ENCODE measurements at places on chromosomes 16 and 17. TPM values are rescaled to one million over a fixed set of nuclear protein-coding genes. Genes with fewer than 3 reads are reported as not detected.

The NT5M gene
- 8.5 TPM for total RNA-seq

GRCh38 chr17:6589266-6589946 is 33.1 kb upstream of the PITPNM3 start:
- H3K4me1 ChIP-seq, result no peaks in the 10 kb centered on the region
- no peak for DNase-seq
- H3K4me3 ChIP-seq, result no peak overlapping the region
- no peak overlapping the region for H3K27ac ChIP-seq

DNA sequence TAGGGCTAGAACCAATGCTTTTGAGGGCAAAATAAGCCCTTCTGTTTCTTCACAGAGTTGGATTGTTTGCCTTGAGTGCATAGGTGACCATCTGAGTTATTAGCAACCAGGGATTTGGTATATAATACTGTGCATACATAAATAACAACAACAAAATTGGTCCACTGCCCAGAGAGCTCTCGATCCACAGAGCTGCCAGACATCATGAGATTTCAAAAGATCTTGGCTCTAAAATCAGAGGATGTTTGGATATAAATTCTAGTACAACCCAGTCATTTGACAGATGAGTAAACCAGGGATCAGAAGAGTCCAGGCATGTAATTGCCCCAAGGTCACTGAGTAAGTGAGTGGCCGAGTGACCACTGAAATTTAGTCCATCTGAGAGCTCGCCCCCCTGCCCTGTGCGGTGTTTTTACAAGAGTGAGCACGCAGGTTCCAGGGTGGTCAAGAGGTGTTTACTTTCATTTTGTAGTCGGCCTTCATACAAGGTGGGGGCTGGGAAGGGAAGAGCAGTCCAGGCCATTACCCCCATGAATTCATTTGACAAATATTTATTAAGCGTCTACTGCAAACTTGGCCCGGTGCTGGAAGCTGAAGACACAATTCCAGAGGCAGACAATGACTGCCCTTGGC is 1.8 kb upstream of the MT2A start:
- H3K4me3 ChIP-seq, result no peak overlapping the region
- no peaks in the 10 kb centered on the region for H3K27me3 ChIP-seq
- DNase-seq, result no peak
- peaks cover 46% of the 10 kb centered on the region for H3K4me1 ChIP-seq
- H3K27ac ChIP-seq, result peak overlapping the region; percentile 67

DNA sequence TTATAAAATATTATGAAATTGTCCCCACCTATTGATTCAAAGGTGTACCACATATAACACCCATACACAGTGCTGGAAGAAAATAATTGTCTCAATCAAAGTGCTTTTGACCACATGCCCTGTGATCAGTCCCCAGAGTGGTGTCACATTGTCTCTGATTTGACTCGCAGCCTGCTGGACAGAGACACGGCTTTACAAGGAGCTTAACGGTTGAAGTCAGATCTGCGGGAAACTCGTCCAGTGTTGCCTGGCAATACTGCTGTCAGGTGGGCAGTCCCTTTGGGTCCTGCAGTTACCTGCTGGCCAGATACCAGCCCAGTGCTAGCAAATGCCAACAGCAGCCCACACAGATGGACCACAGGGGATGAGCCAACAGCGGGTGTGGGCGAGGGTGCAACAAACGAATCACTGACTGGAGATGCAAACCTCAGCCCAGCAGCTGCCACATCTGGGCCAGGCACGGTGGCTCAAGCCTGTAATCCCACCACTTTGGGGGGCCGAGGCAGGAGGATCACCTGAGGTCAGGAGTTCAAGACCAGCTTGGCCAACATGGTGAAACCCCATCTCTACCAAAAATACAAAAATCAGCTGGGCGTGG is 26.2 kb upstream of the SSTR2 start:
- peaks cover 11% of the 10 kb centered on the region for H3K4me1 ChIP-seq
- H3K27ac ChIP-seq, result no peak overlapping the region
- H3K27me3 ChIP-seq, result peaks cover 4% of the 10 kb centered on the region
- H3K4me3 ChIP-seq, result no peak overlapping the region
- DNase-seq, result no peak

The ASGR1 gene
- total RNA-seq, result 1.2 TPM

The ENDOV gene
- 16.1 TPM for total RNA-seq

The DRC3 gene
- total RNA-seq, result 0.52 TPM

The KRTAP4-1 gene
- total RNA-seq, result not detected

- DNase-seq, result no peak
- peaks cover 2% of the 10 kb centered on the region for H3K4me1 ChIP-seq
- no peaks in the 10 kb centered on the region for H3K27me3 ChIP-seq
- no peak overlapping the region for H3K27ac ChIP-seq
- no peaks in the 10 kb centered on the region for H3K36me3 ChIP-seq
These were observed 471.8 kb downstream of the MAF start for GRCh38 chr16:79128706-79129105.

The TM4SF5 gene
- total RNA-seq, result not detected

DNA sequence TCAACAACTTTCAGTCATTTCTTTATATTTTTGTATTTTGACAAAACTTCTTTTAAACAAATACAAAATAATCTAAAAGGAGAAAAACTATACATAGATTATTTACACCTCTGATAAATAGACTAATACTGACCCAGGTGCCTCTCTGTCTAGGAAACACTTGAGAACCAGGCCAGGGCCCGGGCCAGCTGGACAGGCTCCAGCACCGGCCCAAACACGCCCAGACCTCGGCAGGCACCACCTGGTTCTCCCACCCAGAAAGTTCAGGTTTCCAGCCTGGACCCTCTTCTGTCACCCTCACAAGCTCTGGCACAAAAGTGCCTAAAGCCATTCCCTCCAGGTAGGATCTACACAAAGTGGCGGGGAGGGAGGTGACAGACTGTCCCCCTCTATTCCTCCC is 97.0 kb upstream of the DNAH17 start:
- no peaks in the 10 kb centered on the region for H3K27me3 ChIP-seq
- H3K4me3 ChIP-seq, result no peak overlapping the region
- peaks cover 46% of the 10 kb centered on the region for H3K36me3 ChIP-seq
- peaks cover 2% of the 10 kb centered on the region for H3K4me1 ChIP-seq
- DNase-seq, result no peak

GRCh38 chr17:76151896-76152454 is 10.9 kb upstream of the FOXJ1 start:
- no peaks in the 10 kb centered on the region for H3K27me3 ChIP-seq
- DNase-seq, result no peak
- peaks cover 28% of the 10 kb centered on the region for H3K4me1 ChIP-seq
- H3K4me3 ChIP-seq, result no peak overlapping the region

The KCNH4 gene
- total RNA-seq, result 0.40 TPM

DNA sequence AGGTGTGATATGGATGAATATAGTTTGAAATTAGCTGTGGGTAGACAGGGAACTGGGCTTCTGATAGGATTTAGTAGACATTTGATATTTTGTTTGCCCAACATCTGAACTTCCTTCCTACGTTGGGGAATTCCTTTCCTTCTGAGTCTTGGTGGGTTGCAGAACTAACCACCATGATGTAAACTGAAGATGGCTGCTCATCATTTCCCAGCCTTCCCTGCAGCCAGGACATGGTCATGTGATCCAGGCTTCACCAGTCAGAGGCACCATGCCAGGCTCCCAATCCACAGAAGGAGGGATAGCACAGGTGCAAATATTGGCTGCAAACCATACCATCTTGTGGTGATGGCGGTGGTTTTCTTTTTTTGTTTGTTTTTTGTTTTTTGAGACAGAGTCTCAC is 57.4 kb downstream of the EMP2 start:
- no peak overlapping the region for H3K4me3 ChIP-seq
- H3K4me1 ChIP-seq, result no peaks in the 10 kb centered on the region

The GPRC5B gene
- not detected for total RNA-seq

The CD300E gene
- not detected for total RNA-seq

The AARS1 gene
- 165 TPM for total RNA-seq

The NXPH3 gene
- total RNA-seq, result 0.10 TPM

The LITAFD gene
- not detected for total RNA-seq

GRCh38 chr16:1169285-1170075 is 16.6 kb downstream of the CACNA1H start:
- no peaks in the 10 kb centered on the region for H3K36me3 ChIP-seq
- H3K4me3 ChIP-seq, result no peak overlapping the region
- H3K27ac ChIP-seq, result no peak overlapping the region

The IST1 gene
- total RNA-seq, result 191 TPM

The SLC16A6 gene
- 3.6 TPM for total RNA-seq

DNA sequence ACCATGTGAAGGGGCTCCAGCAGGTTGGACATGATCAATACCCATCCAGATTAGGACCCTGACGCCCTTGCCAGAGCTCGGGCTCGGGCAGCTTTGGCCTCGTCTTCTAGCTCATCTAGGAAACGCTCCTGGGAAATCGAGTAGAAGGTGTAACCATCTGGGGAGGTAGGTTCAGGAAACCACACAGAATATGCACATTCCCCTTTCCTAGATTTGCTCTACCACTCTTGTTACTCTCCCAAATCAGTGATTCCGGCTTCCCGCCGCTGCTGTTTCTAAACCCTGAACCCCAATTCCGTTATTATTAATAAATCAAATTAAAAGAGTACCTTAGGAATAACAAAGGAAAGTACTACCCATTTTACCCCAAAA is 507 bp downstream of the COA3 start:
- no peak overlapping the region for H3K27ac ChIP-seq
- DNase-seq, result no peak
- peak overlapping the region; percentile 90 for H3K4me3 ChIP-seq
- H3K36me3 ChIP-seq, result peaks cover 4% of the 10 kb centered on the region

The TMEM92 gene
- total RNA-seq, result 0.07 TPM

Data from activated CD4-positive, alpha-beta memory T cell treated with anti-CD3 and anti-CD28 coated beads for 36 hours (primary cell).